ENCODE measurements at places on chromosomes 13 and 19.

DNA sequence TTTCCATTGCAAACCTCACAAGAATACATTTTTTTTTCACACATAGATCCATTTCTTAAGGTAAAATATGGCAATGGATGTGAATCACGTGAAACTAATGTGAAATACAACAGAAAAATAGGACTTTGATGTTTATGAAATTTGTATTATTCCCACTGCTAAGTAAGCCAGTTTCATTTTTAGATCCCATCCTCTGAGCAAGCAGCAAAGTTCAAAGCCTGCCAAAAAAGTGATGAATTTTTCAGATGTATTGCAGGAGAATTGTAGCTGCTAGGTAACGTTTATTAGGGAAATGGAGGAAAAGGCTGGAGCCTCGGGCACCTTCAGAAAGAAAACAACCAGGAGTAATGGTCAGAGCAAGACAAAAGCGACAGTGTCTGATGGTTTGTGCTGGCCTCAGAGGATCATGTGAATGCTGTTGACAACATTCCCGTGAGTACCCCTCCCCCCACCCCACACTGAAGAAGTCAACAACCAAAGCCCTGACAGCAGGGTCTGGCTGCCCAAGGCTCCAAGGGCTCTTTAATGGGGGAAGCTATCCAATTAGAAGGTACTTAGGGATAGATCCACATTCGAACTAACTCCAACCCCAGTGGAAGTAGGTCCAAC lies 95.5 kb downstream of the OXGR1 start:
- no peak for DNase-seq

DNA sequence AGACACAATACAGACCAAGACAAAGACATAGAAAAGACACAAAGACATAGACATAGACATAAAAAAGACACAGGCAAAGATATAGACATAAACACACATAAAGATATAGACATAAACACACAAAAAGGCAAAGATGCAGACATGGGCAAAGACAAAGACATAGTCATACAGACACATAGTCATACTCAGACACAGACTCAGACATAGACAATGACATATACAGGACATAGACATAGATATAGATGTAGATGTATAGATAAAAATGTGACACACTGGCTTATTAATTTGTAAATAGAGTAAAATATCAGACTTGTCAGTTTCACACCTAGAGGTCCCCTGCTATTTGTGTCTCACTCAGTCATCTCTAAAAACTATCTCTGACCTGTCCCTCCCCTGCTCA lies 42.8 kb downstream of the OR10H4 start:
- DNase-seq = no peak

DNA sequence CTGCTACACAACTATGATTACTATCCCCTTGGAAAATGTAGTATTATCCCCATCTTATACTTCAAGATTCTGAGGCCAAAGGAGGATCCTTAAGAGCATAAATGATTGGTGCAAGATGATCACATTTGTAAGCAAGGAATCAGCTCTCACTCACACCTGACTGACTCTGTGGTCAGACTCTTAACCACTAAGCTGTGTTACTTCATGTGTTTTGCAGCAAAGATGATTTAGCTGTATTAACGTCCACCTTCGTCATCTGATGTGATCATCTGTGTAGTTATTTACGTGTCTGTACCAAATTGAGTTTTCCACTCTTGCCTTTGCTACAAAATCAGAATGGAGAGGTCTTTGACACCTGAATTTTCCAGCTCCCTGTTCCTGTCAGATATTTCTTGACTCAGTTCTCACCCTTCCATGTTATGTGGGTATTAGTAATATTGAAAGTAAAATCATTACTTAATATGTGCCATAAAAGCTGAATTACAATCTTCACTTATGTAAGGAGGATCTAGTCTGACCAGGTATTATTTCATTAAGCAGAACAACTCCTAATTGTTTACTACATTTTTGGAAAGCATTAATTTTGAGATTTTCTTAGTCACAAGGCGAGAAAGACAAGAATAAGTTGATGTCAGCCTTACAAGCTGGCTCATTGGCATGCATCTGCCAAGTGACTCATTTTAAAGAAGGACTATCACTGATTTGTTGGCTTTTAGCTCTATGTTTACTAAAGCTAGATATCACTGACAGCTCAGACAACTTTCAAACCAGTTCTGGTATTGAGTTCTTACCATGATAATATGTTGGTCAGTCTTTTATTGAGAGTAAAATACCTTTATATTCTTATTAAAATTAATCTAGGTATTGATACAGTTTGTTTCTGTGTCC lies 1279.8 kb upstream of the PCDH9 start:
- no peak for DNase-seq

- DNase-seq = no peak
Measured at GRCh38 chr19:32173836-32174235, 171.6 kb upstream of the ZNF507 start.

- DNase-seq = no peak
Measured at GRCh38 chr13:113147206-113147605, 11.2 kb upstream of the PROZ start.

GRCh38 chr13:49927755-49928154 lies 8.4 kb downstream of the SPRYD7 start:
- DNase-seq = no peak

GRCh38 chr13:42176294-42176693 lies 95.7 kb upstream of the AKAP11 start:
- no peak for DNase-seq

GRCh38 chr19:29699861-29700260 lies 15.2 kb downstream of the C19orf12 start:
- DNase-seq = no peak

- no peak for DNase-seq
Measured at GRCh38 chr13:86933676-86934075, 737.5 kb upstream of the SLITRK5 start.

DNA sequence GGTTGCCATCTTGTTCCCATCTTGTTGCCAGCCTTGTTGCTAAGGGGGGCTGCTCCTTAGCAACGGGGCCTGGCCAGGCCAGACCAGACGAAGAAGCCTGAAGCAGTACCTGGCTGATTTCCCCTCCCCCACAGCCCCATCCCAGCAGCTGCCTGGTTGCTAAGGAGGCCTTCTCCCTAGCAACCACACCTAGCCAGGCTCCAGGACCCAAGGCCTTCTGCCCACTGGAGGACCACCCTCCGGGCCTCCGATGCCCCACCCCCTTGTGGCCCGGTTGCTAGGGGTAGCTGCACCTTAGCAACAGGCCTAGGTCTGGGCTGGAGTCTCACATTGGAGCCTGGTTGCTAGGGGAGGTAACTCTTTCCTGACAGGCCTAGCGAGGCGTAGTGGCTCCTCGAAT lies 3.9 kb downstream of the PRRG2 start:
- no peak for DNase-seq

- no peak for DNase-seq
Measured at GRCh38 chr19:4909156-4909896, at the start of gene UHRF1. UHRF1 (plus strand) TSS chr19:4909501; CDS start chr19:4910886, 1,385 bp downstream.

- DNase-seq = no peak
Measured at GRCh38 chr19:10289167-10289835, 451 bp upstream of the ICAM5 start.

DNA sequence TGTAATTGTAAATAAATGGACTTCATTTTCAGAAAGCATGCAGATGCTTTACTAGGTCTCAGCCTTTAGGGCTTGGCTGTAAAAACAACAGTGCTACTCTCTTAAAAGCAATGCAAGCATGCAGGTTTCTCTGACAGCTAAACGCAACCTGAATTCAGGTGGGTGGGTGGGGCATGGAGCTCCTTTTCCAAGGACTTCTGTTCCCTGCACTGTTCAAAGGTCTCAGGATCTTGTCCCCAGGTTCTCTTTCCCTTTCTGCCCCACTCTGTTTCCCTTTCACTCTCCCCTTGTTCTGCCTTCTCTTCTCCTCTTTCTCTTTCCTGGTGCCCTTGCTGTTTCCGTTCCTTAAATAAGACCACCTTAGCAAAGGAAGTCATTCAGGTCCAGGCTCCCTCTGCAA lies 1527.5 kb upstream of the SLC10A2 start:
- no peak for DNase-seq

- no peak for DNase-seq
Measured at GRCh38 chr13:77460195-77460594, 75.3 kb upstream of the SCEL start.

- no peak for DNase-seq
Measured at GRCh38 chr19:30225676-30226463, 146.3 kb upstream of the ZNF536 start.

Measured in cortex of kidney (tissue), 1 donor.